NCI-H1105 treated with DMSO at 0.1 percent for 48 hours (cell line): ENCODE measurements at places on chromosomes 1 and 21.
A peak's percentile ranks its signal among the peaks of the same experiment; 100 is the strongest.

DNA sequence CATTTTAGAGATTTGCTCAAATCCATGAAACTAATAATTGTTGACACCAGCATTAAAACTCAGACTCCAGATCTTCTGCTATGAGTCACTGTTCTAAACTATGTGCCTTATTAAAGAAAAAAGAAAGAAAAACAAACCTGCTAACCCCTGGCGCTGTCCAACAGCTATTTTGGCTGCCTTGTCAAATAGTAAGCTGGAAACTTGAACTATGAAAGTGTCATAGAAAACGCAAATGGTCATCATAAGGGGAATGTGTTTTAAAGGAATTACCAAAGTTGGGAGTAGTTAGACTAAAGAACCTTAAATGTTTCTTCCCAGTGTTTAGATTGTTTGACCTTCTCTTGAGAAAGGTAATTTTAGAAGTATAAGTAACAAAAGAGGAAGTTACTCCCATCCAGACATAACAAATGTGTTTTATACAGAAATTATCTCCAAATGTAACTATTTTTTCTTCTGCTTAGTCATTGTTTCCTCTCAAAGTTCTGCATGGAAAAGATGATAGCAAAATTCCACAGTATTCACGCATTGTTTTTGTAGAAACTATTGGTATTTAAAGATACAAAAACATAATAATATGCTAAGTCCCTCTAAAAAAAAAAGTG is 272.4 kb downstream of the TPR start:
- DNase-seq, result no peak

GRCh38 chr1:43229826-43230780 is 39.7 kb upstream of the TMEM125 start:
- no peak for DNase-seq

DNA sequence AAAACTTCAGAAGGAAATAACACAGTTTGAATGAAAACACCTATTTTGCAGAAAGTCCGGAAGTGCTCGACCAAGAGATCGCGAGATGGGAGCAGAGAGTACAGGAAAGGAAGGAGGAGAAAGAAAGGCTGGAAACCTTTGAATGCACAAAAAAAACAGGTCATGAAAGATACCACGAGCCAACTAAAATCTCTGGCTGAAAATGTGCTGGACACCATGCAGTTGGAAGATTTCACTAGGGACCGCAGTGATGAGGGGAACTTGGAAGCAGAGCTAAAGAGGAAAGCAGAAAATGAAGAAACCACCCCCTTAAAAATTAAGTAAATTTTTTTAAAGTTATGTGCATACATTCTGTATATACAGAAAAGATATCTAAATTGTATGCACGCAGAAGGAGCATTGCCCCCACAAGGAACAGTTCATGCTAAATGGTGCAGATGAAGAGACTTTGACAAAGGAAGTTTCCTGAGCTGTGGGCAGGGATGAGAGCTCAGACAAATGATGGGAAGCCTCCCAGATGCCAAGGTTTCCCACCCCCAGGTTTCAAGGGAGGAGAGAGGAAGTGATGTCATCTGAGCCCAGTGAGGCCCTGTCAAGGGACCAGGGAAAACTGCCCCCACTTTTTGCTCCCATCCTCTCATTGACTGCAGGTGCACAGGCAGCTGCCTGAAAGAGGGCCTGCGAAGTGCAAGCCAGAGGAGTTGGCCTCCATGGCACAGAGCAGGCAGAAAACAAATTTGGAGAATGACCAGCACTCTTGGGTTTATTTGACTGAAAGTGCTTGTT is 52.5 kb downstream of the ETS2 start:
- DNase-seq, result no peak

GRCh38 chr21:42135386-42136052 is 64.4 kb downstream of the UMODL1 start:
- DNase-seq, result no peak

DNA sequence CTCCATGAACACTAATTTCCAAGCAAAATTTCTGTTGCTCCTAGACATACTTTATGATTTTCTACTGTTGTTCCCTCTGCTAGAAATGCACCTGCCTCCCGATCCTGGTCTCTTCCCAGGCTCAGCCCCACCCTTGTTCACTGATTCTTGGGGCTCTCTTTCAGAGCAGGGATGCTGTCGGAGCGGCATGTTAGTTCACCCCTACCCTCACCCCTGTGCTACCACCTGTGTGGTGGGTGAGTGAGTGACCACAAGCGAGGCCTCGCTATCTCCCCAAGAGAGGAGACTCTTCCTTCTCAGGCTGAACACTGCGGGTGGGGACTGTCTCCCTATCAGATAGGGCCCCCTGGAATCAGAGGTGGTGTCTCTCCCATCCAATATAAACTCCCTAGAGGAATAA is 4.9 kb upstream of the S100A8 start:
- DNase-seq, result no peak

DNA sequence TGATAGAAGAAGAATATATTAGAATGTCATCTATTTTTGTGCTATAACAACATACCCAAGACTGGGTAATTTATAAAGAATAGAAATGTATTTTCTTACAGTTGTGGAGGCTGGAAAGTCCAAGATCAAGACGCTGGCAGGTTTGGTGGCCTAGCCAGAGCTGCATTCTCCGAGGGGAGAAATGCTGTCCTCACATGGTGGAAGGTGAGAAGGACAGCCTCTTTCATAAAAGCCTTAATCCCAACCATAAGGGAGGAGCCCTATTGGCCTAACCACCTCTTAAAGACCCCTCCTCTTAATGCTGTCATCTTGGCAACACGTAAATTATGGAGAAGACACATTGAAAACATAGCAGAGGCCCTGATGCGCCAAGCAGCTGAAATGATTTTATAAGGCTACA is 60.1 kb upstream of the KAZN start:
- DNase-seq, result no peak

GRCh38 chr1:62177621-62178020 is 17.0 kb upstream of the L1TD1 start:
- DNase-seq, result no peak

DNA sequence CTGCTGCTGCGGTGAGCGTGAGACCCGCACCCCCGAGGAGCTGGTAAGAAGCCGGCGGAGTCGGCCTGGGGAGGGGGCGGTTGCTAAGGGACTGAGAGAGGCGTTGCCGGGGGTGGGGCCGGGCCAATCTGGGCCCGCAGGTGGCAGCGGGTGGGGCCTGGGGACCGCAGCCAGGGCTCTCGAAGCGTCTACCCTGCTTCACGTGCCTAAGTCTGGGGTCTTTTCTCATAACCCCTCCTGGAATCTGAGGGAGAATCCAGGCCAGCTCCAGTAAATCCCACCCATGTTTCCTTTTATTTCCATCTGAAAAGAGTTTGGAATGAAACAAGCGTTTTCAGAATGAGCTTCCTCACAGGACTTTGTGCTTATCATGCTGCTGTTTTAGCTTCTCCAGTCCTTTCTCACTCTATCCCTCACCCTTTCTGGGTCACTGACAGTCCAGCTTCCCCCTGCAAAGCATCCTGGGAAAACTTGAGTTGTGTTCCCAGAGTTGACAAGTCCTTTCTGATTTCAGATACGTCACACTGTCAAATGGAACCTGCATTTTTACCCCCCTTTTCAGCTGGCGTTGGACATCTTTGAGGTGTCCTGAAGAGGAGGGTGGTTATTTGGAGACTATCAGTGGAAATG is 431 bp downstream of the CLCN6 start:
- no peak for DNase-seq

- DNase-seq, result no peak
These were observed 554.1 kb upstream of the OLFM3 start for GRCh38 chr1:102550729-102551384.

DNA sequence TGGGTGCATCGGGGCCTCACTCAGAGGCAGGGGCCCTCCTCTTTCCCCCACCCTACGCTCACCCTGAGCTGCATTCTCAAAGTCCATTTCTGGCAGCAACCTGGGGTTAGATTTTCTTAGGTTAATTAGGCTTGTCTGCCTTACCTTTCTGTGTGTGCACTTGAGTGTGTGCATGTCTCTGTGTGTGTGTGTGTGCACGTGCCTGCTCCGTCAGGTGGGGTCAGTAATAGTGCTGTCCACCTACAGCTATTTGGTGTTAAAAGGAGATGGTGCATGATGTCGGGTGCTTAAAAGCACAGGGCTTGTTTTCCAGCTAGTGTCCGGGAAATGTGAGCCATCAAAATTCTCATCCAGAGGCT is 257.9 kb downstream of the CAMTA1 start:
- no peak for DNase-seq

- DNase-seq, result no peak
These were observed 61.1 kb downstream of the PLXNA2 start for GRCh38 chr1:208182880-208183645.

- no peak for DNase-seq
These were observed 12.0 kb downstream of the PGLYRP4 start for GRCh38 chr1:153336650-153337049.

DNA sequence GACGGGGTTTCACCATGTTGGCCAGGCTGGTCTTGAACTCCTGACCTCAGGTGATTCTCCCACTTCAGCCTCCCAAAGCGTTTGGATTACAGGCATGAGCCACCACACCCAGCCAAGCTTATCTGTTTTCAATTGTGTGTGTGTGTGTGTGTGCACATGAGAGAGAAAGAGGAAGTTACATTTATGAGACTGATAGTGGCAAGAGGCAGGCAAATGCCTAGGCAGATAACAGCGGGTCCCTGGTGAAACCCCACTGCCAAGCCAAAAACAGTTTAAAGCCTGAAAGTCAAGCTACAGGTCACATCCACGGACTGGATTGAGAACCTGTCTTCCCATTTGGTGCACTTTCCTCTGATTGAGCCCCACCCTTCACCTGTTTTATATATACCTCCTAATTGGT is 35.1 kb upstream of the IFNGR2 start:
- no peak for DNase-seq

GRCh38 chr1:86912281-86912900 is 1.5 kb downstream of the SELENOF start:
- no peak for DNase-seq

- DNase-seq, result peak; percentile 84
These were observed 229.2 kb upstream of the CAMK1G start for GRCh38 chr1:209354111-209354839.

DNA sequence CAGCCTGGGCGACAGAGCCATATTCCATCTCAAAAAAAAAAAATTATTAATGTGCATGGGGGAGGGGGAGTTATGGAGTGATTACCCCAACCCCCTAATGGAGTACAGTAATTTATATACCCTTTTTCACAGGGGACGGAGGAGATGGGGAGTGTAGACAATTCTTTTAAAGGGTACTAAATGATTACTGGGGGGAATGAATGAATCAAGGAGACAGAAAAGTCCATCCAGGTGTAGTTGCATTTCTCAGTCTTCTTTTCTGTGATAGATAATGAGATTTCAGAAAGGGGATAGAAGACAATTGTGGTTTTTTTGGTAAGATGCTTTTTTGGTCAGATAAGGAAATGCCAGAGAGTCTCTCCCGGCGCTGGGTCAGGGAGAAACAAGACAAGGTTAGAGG is 13.0 kb downstream of the OSBPL9 start:
- no peak for DNase-seq

DNA sequence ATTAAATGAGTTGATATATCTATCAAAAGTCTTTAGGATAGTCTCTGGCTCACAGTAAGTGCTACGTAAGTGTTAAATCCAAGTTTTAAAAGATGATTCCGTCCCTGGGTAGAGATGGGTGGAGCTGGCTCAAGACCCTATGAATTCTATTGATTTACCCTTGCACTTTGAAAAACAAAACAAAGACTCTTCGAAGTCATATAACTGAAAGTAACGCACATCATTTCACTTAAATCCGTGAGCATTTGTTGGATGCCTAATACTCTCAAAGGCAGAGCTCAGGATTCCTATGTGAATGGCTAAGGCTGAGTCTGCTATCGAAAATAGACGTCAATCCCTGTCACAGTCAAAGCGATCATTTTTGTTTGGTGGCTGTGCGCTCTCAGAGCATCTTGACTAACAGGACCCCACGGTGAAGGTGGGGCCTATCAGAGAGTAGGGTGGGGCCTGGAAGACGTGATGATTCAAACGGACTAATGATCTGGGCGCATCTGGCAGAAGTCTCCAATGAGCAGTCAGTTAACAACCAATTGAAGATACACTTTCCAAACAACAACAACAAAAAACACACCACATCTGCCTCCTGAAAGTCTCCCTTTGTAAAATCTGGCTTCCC is 1.2 kb upstream of the NUCKS1 start:
- no peak for DNase-seq

DNA sequence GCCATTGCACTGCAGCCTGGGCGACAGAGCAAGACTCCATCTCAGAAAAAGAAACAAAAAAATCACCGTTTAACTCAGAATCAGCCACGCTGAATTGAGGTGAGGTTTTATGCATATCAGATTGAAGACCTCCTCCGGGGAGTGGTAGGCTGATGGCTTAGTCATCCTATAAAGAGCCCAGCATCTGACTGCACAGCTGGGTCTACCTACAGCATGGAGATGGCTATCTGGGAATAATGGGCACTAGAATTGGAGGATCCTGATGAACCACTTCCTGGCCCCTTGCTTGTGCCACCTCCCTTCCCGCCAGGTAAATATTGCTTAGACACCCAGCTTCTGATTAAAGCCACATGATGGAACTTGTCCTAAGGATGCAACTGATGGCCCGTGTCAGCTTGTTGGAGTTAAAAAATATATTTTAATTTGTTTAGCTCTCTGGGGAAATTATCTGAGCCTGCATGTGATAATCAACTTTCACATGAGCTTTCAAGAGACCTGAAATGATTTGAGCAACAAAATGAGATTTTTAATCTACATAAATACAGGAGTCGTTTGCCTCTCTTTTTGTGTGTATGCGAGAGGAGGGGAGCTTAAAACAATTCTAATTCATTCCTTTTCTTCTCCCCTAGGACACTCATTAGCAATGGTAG is 157.2 kb downstream of the KIF26B start:
- DNase-seq, result no peak
